ENCODE measurements at places on chromosomes 7 and 10.

- no peak for DNase-seq
These were observed 54.9 kb downstream of the KCNMA1 start for GRCh38 chr10:77582710-77583115.

- DNase-seq, result no peak
These were observed 24.6 kb upstream of the KDM7A start for GRCh38 chr7:140201393-140201792.

DNA sequence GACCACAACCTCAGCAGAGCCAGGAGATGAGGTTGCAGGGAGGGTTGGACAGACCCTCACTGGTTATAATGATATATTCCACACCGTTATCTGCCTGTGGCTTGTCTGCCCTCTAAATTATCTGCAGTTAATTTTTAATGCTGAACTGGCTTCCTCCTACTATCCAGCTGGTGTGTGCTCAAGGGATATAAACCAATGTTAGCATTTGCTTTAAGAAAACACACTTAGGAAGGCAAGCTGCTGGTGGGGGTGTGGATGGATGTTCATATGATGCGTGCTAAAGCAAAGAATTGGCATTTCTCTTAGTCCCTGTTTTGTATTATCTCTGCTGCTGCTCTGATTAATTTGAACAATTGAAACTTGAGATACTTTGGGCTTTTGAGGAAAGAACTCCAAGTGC lies 132.2 kb upstream of the NPVF start:
- no peak for DNase-seq

DNA sequence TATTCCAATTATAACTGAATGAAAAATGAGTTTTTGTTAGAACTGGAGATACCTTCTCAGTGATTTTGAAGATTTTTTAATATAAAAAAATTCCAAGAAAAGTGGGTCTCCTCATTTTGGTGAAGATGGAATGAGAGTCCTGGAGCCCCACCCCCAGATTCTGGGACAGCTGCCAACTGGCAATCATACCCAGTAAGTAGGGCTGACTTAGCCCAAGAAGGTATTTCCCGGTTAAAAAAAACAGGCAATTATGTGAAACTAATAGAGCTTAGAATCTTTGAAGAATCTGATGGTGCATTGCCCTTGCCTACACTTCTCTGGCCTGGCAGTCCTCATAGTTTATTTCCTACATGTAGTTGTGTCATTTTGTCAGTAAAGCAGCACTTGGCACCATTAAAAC lies 52.8 kb upstream of the VWDE start:
- DNase-seq, result no peak

- no peak for DNase-seq
These were observed 9.3 kb downstream of the TCAF1 start for GRCh38 chr7:143892527-143893300.
